Stimulated activated CD4-positive, alpha-beta T cell treated with anti-CD3 and anti-CD28 coated beads, Interleukin-2, amount 100 ng/mL, for 48 hours (primary cell): ENCODE measurements at places on chromosomes 6 and 20.

GRCh38 chr20:7355051-7355450, 585.2 kb downstream of the HAO1 start:
- no peak for DNase-seq

DNA sequence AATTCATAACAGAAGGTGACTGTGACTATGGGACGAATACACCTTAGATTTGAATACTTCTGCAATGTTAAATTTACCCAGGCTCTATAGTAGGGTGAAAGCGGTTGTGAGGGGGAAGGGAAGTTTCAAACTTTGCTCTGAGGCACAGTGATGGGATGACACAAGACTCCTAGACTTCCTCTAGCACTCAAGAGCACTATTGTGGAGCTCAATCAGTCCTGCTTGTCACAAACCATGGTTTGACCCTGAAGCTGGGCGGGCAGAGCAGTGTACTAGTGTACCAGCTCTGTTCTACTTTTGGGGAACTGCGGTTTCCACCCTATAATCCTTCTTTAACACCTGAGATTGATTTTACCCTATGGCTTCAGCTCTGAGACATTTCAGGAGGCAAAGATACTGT, 17.1 kb downstream of the TRIM27 start:
- DNase-seq, result no peak

DNA sequence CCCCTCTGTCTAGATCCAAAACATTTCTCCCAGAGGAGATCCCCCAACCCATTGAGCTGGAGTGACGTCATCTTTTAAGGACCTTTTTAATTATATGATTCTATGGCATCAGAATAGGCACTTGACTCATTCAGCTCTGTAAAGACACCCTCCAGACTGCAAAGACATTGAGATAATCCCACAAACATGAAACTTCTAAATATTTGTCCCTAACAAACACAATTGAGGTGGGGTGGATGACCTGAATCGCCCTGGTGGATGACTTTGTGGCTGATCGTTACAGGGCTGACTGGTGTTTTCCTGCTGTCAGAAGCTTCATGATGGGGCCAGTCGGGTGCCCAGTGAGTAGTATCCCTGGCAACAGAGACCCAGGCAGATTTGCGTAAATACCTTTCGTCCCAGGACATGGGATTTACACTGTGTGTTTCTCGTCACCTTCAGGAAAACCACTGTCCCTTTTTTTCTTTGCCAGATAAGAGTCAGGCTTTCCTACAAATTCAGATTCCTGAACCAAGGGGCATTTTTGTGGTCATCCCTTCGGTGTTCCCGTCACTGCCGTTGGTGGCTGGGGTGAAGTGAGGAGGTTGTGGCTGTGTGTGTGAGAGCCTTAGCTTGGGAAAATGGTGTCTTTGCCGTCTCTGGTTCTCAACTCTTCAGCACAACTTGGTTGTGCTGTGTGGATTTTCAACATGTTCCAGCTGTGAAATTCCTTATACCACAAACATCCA, 5.3 kb upstream of the PCK1 start:
- DNase-seq, result no peak

DNA sequence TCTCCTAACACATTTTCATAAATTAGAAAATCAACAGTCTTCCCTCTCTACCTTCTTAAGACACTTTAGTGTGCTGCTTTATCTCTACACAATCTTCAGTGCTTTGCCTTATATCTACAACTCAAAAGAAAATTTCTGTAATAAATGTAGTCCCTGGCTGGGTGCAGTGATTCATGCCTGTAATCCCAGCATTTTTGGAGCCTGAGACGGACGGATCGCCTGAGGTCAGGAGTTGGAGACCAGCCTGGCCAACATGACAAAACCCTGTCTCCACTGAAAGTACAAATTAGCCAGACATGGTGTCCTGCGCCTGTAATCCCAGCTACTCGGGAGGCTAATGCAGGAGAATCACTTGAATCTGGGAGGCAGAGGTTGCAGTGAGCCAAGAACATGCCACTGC, 9.7 kb upstream of the EDN1 start:
- no peak for DNase-seq

DNA sequence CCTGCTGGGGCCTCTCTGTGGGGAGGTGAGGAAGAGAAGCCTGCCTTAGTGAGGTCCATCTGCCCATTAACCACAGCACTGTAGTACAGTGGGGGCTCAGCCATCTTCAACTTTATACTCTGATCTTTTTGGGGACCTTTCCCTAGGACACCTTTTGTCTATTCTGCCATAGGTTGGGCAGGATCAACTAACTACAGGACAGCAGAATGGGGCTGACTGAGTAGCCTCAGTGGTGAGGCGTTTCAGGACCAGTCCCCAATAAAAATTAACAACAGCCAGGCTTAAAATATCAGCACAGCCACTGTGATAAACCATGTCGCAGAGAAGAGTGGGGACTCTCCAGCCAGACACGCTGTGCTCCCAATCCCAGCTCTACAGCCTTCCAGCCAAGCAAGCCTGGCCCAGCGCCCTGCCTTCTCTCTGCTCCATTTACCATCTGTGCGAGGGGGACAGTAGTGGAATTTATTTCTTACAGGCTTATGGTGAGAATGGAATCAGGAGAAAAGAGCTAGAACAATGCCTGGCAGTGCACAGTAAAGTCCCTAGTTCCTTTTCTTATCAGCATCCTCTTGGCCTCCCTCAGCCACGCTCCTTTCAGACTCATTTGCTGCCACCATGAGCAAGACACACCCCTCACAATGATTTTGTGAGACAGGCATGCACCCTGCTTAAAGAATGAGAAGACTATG, 75.5 kb downstream of the SLC22A23 start:
- DNase-seq, result no peak

GRCh38 chr6:145761584-145761983, 26.3 kb upstream of the EPM2A start:
- no peak for DNase-seq
